LHCN-M2 (cell line): ENCODE measurements at places on chromosomes 4 and X. TPM values are rescaled to one million over a fixed set of nuclear protein-coding genes. Genes with fewer than 3 reads are reported as not detected.

ARL9 gene
- total RNA-seq, result not detected in 2 replicates

SRPX2 gene
- 62.8 and 74.5 TPM in 2 replicates for total RNA-seq

SOD3 gene
- not detected in 2 replicates for total RNA-seq

USP26 gene
- not detected in 2 replicates for total RNA-seq

CXCL3 gene
- total RNA-seq, result 8.7 and 16.0 TPM in 2 replicates

CT83 gene
- total RNA-seq, result not detected in 2 replicates

PRDM5 gene
- total RNA-seq, result 15.5 and 16.5 TPM in 2 replicates

SYNPO2 gene
- total RNA-seq, result 35.2 and 69.7 TPM in 2 replicates

POLA1 gene
- total RNA-seq, result 19.1 and 24.1 TPM in 2 replicates

STK26 gene
- 4.4 and 4.7 TPM in 2 replicates for total RNA-seq

CDX4 gene
- not detected in 2 replicates for total RNA-seq

GSX2 gene
- not detected in 2 replicates for total RNA-seq

DNA sequence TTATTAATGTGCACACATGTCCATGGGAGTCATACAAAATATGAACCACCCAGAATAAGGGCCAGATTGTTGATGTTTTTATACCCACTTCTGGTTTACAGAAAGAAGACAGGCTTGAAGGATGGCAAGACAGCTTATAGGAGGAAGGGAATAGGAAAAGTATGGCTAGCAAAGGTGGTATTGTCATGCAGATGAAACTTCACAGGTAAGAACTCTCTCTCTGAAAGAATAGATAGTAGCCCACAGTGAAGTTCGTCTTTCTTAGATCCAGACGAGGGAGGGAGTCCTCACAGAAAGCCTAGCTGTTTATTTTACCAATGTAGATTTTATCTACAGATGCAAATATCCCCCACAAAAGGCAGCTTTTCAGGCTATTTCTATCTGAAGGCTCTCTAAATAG, 43.7 kb upstream of the SPIN4 start:
- DNase-seq, result no peak

GRCh38 chrX:23694606-23695005, 27.3 kb downstream of the PRDX4 start:
- DNase-seq, result peak; percentile 44

GRCh38 chr4:140769209-140769608, 13.0 kb upstream of the TBC1D9 start:
- DNase-seq, result no peak

DNA sequence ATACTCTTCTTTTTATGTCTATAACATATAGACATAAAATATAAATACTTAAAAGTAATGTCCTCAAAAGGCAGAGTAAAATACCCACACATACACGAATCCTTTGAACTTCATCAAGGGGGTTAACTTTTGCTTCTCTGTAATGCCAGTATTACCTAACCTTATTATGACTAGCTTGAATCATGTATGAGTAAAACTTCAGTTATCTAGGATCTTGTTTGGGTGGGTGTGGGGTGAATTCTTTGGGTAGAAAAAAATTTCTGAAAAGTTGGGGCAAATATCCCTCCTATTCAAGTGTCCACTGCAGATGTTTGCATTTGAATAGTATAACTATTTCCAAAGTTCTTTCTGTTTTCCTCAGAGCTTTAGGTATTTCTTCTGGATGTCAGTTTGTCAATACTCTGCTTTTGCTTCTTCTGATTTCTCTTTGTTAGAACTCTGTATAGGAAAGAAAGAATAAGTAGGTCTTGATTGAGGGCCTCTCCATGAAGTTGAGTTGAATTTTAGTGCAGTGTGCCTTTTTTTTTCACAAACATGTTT, 173.8 kb downstream of the ADGRL3 start:
- peak; percentile 61 for DNase-seq

DNA sequence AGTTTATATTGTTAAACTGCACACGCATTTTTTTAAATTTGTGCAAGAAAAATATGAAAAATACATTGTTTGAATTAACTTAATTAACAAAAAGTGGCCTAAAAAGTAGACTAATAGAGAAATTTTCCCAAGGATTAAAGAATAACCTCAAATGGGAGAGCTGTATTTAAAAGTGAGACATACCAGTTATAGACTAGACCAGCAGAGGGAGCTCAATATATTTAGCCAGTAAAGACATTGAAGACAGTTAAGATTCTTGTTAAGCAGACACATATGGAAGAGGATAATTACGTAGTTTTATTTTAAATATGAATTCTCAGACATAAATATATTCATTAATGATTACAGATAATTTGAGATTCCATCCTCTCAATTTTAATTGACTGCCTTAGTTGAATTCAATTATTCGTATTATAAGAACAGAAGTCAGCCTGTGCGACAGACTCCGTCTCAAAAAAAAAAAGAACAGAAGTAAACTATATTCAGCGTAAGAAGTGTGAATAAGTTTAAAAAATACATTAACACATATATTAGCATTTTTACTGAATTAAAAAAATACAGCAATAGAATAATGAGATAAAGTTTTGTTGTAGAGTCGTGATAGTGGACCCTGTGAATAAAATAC, 64.8 kb downstream of the GLRA3 start:
- peak; percentile 44 for DNase-seq

DNA sequence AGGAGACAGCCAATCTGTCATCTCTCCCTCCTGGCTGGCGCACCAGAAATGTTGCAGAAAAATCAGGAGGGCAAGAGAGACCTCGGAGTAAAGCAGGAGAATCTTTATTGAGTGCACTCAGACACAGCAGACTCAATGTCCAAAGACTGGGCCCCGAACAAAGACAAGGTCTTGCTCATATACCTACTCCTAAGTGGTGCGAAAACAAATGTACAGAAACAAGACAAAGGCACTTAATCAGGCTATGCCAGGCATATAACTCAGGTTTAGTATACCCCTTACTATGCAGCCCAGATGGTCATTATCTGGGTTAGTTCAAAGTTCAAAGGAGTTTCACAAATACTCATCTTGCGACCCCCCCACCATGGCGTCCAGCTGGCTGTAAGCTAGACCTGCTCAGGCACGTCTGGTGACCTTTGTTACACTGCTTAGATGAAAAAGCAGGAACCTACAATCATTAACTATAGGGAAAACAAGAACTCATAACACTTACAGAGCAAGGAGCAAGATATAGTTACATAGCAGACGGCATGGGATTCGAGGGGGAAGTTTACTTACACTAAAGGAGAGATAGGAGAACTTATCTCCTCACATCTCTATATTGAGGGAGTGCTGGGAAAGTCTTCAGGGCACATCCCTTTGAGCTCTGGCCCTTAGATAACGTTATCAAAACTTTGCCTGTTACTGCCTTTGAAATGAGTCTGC, 27.5 kb downstream of the SULT1E1 start:
- DNase-seq, result no peak

DNA sequence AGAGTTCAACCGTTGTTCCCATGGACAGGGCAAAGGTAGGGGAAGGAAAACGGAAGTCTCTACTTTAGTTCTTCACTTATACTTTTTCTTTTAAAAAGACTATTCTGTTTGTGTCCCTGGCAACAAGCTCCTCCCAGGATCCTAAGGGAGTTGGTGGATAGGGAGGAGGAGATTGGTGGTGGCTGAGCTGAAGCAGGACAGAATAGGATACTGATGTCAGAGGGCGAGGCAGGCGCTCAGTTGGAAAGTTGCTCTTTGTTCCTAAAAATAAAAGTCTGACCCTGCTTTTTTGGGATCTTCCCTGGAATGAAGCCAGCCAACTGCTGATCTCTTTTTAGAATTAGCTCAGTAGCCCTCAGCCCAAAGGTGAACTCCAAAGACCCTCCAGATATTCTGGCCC, 104.7 kb downstream of the MGST2 start:
- no peak for DNase-seq

DNA sequence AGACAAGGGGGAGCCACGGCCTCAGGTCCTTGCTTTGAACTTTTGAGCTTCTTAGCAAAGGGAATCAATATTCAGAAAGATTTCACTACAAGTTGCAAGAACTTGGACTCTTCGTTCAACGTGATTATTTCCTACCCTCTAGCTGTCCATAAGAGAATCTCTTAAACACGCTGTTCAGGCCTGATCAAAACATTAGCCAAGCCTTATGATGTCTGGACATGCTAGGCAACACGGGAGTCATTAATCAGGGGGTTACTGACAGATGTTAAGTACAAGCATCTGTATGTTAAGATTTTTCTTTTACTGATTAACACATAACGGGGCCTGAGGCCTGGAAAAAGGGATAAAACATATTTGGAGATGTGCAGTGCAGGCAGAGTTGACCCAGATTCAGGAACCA, 138.9 kb upstream of the IL1RAPL2 start:
- DNase-seq, result no peak

GRCh38 chrX:119758731-119759247, 401 bp downstream of the SOWAHD start:
- DNase-seq, result no peak

DNA sequence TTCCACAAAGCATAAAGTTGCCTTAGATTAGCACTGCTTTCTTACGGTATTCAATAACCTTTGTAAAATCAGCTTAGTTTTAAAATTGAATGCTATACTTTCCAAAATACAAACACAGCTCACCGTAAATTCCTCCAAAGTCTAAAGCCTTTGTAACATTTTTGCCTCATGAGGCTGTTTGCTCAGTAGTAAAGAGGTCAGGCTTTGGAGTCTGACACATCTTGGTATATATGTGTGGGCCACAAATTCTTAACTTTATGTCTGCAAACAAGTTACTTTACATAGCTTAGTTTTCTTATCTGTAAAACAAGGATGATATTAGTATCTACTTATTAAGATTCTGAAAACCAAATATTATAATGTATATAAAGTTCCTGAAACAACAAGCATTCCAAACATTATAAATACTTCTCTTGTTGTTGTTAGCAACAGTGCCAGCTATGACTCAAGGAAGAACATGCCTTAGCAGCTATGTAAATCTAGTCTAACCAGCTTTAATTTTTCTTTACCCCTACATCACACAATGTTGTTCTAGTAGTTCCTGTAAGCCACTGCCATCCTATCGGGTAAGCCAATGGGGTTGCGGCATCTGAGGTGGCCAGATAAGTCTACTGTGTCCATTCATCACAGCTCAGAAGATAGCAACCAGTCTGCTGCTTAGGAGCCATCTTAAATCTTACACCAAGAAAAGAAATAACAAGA, 709.0 kb downstream of the KLHL13 start:
- no peak for DNase-seq

GRCh38 chr4:128916832-128917231, 107.3 kb downstream of the JADE1 start:
- peak; percentile 3 for DNase-seq

DNA sequence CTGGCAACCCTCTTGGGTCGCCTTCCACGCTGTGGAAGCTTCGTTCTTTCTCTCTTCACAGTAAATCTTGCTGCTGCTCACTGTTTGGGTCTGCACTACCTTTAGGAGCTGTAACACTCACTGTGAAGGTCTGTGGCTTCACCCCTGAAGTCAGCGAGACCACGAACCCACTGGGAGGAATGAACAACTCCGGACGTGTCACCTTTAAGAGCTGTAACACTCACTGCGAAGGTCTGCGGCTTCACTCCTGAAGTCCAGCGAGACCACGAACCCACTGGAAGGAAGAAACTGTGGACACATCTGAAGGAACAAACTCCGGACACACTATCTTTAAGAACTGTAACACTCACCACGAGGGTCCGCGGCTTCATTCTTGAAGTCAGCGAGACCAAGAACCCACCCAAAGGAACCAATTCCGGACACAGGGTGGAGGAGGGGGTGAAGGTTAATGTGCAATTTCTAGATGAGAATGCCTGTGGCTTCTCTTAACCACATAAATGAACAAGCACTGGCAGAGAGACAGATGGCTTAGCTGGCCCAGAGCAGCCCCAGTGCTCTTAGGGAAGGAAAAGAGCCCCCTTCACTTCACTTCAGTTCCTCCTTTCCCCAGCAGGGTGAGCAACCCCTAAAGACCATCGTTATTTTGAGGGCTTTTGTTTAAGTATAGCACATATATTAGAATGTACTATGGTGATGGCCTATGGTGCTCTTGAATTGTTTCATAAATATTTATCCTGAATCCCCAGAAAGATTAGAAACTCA, 73.0 kb downstream of the LUZP4 start:
- peak; percentile 71 for DNase-seq

DNA sequence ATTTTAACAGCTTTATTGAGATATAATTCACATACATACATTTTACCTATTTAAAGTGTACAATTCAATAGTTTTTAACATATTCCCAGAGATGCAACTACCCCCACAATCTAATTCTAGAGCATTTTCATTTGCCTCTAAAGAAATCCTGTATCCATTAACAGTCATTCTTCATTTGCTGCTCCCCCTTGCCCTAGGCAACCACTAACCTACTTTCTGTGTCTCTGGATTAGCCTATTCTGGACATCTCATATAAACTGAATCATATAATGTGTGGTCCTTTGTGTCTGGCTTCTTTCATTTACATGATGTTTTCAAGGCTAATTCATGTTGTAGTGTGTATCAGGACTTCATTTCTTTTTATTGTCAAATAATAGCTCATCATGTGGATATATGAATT, 105.1 kb upstream of the GRPR start:
- DNase-seq, result no peak

GRCh38 chr4:108877821-108878220, 115.0 kb upstream of the ETNPPL start:
- DNase-seq, result no peak

DNA sequence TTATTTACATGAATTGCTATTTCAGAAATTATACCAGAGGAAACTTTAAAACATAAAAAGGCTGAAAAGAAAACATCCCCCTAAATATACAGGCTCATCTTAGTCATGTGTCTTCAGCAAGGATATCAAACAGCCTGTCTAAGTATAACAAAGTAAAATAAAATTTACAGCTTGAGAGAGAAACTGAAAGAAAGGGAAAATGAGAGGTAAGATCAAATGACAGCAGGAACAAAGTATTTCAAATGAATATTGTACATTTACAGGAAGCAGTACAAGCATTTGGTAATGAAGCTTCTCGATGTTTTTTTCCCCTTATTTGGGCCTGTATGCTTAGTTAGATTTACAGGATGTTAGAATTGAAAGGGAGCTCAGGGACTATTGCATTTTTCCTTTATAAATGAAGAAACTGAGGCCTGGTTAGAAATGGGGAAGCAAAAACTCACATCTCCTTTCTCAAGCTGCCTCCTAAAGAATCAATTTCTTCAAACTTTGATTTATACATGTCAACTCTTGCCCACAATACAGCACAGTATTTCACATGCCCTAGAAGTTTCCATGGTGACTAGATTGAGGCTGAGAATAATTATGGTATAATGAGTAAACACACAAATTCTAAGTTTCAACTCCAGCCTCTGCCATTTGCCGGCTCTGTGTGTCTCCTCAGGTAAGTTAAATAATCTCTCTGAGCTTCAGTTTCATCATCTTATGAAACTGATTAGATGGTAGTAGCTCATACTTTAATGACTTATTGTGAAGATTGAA, 29.3 kb downstream of the DAPP1 start:
- no peak for DNase-seq

DNA sequence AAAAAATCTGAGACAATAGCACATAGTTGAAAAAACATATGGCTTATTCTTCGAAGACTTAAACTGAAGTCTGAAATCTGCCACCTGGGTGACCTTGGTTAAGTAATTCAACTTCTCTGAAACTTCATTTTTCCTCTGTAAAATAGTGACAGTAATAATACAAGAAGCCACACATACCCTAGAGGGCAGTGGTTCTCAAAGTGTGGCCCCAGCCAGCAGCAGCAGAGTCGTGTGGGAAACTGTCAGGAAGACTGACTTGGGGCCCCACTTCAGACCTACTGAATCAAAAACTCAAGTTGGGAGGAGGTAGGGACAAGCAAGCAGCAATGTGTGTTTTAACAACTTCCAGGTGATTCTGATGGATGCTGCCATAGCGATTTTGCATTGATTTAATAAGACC, 249.9 kb downstream of the HNRNPD start:
- no peak for DNase-seq
